ENCODE measurements at places on chromosomes 2 and 18. TPM values are rescaled to one million over a fixed set of nuclear protein-coding genes. Genes with fewer than 3 reads are reported as not detected.

The LRATD1 gene
- 8.2 TPM for total RNA-seq

The REL gene
- total RNA-seq, result 13.6 TPM

The ATOH8 gene
- total RNA-seq, result not detected

The RUFY4 gene
- total RNA-seq, result not detected

The TSGA10 gene
- 6.0 TPM for total RNA-seq

The C1GALT1C1L gene
- 0.67 TPM for total RNA-seq

The C2orf15 gene
- 0.59 TPM for total RNA-seq

The DNAJC27 gene
- total RNA-seq, result 8.5 TPM

The CNDP2 gene
- 130 TPM for total RNA-seq

The CNDP1 gene
- under 0.01 TPM for total RNA-seq

The STAT4 gene
- total RNA-seq, result 2.6 TPM

The HOXD4 gene
- not detected for total RNA-seq

All from mammary epithelial cell (primary cell).